ENCODE measurements at places on chromosomes 2 and 18.

DNA sequence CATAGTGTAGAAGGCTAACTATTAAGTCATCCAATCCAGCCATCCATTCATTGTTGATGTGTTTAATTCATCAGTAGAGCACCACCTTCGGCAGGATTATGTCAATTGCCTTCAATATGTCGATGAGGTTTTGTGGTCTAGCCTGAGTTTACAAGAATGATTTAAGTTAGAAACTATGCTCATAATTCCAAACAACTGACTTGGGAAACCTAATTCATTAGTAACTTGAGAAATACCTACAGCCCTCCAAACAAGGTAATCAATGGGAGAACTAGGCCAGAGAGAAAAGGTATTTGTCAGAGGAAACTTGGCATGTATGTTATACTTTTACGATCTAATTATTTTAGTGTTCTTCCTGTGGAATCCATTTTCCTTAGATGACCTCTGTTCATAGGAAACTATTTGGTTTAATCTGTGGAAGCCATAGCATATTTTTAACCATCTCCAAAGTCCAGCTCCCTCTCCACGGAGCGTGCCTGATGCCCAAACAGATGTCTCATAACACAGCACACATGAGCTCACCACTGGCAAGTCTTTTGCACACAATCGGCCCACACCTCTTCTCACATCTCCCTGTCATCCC lies 148.5 kb downstream of the GFPT1 start:
- DNase-seq, result no peak

GRCh38 chr2:10507106-10507505 lies 59.0 kb upstream of the ODC1 start:
- DNase-seq, result no peak

DNA sequence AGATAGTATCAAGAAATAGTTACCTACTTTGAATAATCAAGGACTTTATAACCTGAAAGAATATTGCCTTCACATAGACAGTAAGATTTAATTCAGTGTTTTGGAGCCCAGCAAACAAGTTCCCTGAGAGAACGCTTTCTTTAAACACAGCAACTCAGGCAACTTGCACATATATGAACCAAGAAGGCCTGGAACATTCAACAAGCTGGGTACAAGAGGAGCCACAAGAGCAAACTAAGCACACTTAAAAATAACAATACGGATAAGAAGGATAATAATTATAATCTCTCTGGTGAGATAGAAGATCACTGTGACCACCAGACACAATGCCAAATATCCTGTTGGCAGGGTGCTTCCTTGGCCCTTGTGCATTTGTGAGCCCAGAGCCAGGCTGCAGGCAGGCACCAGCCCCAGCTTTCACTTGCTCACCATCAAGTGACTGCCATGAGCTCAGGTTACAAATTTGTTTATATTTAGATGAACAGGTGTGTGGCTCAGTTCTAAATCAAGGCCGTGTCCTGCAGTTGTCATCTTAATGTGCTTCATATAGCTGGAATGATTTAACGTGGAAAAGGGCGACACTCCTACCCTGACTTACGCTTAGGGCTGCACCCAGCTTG lies 446.6 kb downstream of the IRS1 start:
- no peak for DNase-seq

DNA sequence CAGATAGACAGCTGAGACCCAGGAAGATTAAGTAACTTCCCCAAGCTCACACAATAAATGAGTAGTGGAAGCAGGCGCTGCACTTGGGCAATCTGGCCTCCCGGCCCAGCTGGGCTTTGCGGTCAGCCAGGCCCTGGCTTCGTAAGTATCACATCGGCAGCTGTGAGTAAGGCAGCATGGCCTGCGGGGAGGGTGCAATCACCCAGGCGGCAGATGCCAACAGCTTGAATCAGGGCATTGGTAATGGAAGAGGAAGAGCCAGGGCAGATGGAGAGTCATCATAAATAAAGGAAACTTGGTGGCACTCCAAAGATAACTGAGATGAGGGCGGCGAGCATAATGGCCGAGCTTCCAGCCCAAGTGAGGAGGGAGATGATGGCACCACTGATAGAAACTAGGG lies 217.9 kb upstream of the PID1 start:
- no peak for DNase-seq

DNA sequence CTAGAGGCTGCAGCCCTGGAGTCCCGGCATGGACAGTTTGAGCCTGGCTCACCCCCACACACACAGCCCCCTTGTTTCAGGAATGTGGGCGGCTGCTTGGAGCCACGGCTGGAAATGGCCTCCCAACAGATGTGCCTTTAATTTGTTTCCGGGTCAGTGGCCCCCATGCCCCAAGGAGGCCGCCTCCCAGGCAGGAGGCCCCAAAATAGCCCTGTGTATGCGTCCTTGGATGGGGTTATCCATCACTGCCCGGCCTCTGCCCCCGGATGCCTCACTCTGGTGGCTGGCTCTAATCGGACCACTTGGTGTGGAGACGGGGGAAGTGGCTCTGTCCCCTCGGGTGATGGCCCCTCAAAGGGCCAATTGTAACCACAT lies 151.9 kb upstream of the MYCN start:
- no peak for DNase-seq

DNA sequence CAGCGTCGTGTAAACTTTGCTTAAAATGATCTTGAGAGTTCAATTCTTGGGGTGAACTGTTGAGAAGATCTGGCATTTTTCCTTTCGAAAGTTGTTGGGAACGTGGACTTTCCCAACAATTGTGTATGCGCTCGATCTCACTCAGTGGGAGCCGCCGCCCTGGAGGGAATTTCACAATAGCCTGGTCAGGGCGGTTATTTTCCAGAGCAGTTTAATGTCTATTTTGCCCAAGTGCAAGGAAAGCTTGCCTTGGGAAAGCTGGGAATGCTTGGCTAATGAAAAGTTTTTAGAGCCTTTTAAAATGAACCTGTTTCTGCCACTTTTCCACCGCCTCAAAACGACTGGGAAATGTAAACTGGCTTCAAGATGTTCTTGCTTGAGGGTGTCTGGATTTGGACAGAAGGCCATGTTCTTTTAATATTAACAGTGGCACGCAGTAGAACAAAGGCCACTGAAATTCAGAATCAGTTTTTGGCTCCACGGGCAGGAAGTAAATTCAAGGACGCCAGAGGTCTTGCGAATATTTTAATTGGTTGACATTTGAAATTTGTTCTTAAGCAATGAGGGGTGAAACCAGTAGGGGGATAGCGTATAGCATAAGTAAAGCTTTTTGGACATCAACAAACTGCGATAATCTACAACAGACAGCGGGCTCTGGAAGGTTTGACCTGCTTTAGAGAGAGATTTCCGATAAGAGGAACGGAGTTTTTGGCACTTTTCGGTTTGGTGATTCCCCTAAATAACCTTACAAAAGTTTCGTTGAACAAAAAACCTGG lies 1.2 kb downstream of the CFLAR start:
- peak; percentile 32 for DNase-seq

GRCh38 chr2:234116010-234116409 lies 65.5 kb downstream of the SPP2 start:
- DNase-seq, result no peak

- DNase-seq, result no peak
Observed at GRCh38 chr18:27604583-27604982, 419.5 kb upstream of the CHST9 start.

- no peak for DNase-seq
Observed at GRCh38 chr2:209563453-209563852, 139.6 kb downstream of the MAP2 start.

- no peak for DNase-seq
Observed at GRCh38 chr2:122543815-122544214, 788.4 kb downstream of the TSN start.

DNA sequence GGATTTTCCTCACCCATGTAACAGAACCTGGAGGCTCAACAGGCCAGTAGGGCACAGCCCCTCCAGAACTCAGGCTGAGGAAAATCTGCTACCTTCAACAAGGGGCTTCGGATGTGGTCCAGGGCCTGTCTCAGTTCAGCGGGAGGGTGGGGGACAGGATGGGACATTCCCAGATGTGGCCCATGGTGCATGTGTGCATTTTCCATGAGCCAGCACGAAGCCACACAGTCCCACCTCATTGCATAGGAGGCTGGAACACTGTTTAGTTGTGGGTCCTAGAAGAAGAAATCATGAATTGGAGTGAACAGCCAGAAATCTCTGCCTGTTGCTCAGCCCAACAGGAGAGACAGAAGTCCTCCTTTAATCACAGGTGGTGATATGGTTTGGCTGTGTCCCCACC lies 469.6 kb upstream of the MYT1L start:
- DNase-seq, result no peak

DNA sequence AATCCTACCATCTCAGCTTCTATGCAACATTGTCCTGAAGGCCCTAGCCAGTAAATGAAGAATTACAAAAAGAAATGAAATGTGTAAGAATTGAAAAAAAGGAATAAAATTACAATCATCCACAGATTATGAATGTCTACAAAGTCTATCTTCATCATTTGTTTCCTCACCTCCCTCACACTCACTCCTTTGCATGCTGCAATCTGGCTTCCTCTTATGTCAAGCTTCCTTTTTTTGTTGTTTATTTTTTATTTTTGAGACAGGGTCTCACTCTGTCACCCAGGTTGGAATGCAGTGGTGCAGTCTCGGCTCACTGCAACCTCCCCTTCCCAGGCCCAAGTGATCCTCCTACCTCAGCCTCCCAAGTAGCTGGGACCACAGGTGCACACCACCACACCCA lies 129.0 kb downstream of the CABYR start:
- no peak for DNase-seq

DNA sequence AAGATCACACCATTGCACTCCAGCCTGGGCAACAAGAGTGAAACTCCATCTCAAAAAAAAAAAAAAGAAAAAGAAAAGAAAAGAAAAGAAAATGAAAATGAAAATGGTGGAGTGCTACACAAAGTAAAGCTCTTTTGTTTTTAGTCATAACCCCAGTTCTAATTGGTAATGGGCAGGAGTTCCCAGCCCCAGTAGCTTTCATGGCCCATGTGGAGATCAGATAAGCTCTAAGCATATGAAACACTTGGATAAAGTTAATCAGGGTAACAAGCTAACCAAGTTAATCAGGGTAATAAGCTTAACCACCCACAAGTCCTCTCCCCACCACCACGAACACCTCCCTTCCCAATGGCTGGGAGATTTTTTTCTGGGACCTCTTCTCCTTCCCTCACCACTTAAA lies 240.8 kb downstream of the BCL11A start:
- no peak for DNase-seq

DNA sequence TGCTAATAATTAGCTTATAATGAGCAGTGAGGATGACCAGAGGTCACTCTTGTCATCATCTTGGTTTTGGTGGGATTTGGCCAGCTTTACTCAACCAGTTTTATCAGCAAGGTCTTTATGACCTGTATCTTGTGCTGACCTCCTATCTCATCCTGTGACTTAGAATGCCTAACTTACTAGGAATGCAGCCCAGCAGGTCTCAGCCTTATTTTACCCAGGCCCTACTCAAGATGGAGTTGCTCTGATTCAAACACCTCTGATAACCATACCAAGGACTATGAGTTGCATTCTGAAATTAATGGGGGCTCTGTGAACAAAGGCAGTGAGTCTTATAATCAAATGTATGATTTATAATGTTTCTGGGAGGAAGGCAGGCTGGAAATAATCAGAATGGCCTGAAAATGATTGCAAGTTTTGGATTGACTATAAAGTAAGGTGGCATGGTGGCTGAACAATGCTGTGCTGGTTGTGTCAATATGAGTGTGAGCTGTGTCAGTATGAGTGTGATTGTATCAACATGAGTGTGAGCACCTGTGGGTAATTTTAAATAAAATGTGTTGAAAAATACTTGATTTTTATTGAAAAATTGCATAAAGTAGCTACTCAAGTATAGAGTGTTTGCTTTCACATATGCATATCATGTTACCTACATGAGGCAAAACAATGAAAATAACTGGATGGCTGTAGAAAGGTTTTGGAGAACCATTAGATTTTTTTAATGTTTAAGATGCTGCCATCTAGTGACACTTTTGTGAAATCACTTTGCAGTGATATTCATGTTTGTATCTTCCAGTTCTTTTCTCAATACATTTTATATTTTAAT lies 103.0 kb downstream of the KYNU start:
- no peak for DNase-seq

DNA sequence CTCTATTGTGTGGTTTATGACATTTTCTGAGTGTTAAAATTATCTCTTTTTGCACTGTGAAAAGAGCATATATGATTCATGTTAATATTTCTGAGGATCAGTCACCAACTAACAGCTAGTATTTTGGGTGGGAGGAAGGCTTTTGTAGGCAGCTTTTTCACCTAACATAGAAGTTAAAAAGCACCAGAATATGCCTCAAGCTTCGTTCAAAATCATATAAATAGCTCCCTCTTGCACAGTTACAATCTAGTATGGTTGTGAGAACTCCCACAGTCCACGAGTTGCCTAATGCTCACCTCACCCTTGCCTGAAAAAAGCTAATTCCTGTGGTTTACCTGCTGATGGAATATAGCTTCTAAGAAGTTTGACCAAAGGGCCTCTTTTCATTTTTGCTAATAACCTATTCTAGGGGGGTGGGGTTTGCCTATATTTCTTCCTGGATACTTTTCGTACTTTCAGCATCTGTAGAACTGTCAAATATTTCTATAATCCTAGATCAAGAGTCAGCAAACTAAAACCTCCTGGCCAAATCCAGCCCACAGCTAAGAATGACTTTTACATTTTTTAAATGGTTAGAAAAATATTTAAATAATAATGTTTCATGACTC lies 167.1 kb upstream of the FOSL2 start:
- DNase-seq, result no peak

- DNase-seq, result no peak
Observed at GRCh38 chr2:171882089-171882769, 11.8 kb downstream of the SLC25A12 start.

- no peak for DNase-seq
Observed at GRCh38 chr2:6657136-6657535, 208.6 kb downstream of the CMPK2 start.
